Femur (tissue), 1 donor: ENCODE measurements at places on chromosomes 2 and 18.

- no peak for DNase-seq
These were observed 108.6 kb downstream of the C1D start for GRCh38 chr2:67954093-67954748.

DNA sequence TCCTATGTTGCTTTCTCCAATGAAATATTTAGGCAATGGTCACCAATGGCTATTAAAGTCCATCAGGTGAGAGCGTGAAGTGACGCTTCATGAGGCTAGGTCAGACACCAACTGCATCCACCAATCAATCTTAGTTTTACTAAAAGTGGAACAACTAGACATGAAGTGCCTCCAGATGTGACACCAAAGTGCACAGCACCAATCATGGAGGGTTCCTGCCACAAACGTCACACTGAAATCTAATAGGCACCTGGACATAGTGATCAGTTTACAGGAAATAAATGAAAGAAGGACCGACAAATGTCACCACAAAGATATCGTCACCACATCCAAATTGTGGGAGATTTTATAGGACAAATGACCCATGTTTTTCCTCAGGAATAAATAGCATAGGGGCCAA, 70.5 kb downstream of the PSMG2 start:
- DNase-seq, result no peak

DNA sequence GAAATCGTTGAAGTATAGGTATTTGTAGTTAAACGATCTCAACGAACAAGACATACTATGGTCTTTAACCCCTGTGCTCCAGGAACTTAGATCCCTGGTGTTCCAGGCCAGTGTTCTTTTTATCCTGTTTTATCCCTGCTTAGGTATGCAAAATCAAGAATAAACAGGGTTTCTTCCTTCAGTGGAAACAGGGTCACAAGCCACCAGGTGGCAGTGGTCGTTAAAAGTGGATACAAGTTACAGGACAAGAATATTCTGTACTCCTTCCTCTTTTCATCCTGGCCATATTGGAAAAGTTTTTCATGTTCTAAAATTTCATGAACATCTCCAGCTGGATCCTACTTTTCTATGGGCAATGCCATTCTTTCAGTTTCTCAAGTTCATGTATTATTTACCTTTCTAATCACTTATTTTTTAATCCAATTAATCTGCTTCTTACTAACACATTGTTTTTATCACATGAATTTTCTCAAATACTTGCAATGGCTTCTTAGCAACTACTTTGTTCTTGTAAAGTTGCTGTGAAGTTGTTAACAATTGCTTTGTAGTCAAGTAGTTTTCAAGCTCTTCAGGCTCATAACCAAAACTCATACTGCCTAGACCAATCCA, 16.4 kb upstream of the HNMT start:
- DNase-seq, result peak; percentile 75

DNA sequence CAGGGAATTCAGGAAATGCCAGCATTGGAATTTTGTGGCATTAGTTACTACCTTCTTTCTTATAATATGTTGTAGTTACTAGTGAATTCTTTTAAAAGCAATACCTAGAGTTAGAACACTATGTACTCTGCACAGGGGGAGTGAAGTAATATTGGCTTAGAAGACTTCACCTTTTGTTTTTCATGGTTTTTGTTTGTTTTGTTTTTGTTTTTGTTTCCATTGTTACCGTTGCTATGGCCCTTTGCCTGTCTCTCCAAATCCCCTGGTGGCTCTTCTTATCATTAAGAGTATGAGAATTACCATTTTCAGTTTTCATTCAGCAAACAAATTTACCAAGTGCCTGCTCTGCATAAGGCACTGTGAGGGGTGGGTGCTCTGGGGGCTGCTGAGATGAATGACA, 160.1 kb downstream of the HAUS1 start:
- DNase-seq, result no peak
